ENCODE measurements at places on chromosomes 4 and X.

GRCh38 chr4:91233164-91233563, 1070.6 kb upstream of the GRID2 start:
- no peak for DNase-seq

- no peak for DNase-seq
Observed at GRCh38 chr4:185235119-185235842, 25.9 kb downstream of the SNX25 start.

DNA sequence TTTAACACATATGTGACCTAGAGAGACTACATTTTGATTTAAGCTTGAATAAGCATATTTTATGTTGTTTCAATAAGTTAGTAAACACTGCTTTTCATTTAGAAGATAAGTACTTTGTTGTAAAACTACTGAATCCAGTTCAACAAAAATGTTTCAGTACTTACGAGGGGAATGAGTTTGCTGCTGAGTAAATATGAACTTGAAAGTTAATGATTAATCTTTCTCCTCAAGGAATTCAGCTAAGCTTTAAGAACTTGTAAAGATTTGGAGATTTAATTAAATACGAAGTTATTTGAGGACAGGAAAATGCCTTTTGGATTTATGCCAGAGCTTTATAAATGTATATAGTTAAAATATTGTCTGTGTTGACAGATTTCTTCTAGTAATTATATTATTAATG, 933.0 kb upstream of the LCORL start:
- DNase-seq: no peak

DNA sequence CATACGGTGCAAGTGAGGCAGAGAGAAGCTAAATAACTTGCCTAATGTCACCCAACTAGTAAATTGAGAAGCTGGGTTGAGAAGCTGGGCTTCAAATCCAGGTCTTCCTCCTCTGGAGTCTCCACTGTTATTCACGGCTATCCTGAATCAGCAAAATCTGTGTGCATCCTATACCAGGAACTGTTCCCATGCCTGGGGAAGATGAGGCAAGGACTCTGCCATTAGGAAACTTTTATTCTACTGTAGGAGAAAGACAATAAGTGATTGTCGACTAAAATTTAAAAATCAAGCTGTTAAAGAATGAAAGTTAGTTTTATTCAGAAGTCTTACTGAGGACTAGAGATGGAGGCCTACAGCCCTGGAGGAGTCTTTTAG, 872 bp upstream of the TEC start:
- no peak for DNase-seq

DNA sequence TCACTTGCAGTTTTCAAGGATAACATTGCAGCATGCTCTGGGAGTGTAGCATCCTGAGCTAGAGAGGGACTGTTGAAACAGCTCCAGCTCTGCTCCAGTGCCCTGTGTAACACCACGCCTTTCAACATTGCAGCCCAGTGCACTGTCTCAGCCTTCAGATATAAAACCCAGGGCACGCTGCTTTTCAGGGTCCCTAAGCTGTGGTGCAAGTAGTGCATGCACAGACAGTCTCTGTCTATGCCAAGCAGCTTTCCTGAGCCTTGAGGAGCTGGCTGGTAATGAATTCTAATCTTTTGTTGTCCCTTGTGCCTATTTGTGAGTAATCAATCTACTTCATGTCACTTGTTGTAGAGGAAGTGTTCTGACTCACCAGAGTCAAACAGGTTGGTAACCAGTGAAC, 897.0 kb downstream of the ARAP2 start:
- no peak for DNase-seq

DNA sequence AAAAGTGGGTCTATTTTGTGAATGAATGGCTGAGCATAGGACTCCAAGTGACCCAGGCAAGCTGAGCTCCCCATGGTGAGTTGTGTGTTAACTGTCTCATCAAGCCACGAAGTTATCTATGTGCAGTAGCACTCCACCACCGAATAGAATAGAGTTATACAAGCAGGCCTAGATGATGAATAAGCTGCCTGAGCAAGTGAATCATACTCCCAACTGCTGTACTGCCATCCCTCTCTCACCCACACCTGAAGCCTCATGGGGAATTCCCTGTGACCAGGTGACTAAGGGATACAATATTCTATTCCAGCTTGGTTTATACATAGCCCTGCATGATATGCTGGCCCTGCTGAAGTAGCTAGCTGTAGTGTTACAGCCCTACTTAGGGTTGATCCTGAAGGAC, 38.7 kb downstream of the KDM5C start:
- DNase-seq: peak; percentile 17

DNA sequence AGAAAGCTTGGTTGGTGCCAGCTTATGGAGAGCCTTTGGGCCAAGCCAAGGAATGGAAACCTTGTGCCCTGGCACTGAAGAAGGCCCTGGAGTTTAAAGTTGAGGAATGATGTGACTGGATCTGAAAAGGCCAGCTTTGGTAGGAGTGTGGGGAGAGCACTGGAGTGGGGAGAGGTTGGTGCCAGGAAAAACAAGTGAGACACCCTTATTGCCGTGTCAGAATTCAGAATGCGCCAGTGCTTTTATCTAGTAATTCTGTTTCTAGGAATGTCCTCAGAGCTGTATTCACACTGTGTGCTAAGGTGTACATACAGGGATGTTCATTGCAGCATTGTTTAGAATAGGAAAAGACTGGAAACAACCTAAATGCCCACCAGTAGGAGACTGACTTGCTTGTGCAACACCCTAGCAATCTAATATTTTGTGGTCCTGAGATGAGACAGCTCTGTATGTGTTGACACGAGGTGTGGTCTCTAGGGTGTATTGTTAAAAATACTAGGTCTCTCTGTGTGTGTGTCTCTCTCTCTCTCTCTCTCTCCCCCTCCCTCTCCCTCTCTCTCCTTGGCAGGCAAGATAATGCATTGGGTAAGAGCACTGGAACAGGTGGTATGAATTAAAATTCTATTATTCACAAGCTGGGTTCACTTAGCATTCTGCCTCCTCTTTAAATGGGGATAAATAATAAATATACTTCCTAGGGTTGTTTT, 107.8 kb downstream of the GATB start:
- no peak for DNase-seq
